ENCODE measurements at places on chromosomes 7 and 10. TPM values are rescaled to one million over a fixed set of nuclear protein-coding genes. Genes with fewer than 3 reads are reported as not detected.

Gene SP4
- total RNA-seq = 5.7 TPM

- no peak for DNase-seq
These were observed 2.1 kb upstream of the CREM start for GRCh38 chr10:35124540-35124939.

Gene ENTPD1
- 3.5 TPM for total RNA-seq

- no peak for DNase-seq
These were observed 137.6 kb downstream of the WDR11 start for GRCh38 chr10:120988751-120989150.

DNA sequence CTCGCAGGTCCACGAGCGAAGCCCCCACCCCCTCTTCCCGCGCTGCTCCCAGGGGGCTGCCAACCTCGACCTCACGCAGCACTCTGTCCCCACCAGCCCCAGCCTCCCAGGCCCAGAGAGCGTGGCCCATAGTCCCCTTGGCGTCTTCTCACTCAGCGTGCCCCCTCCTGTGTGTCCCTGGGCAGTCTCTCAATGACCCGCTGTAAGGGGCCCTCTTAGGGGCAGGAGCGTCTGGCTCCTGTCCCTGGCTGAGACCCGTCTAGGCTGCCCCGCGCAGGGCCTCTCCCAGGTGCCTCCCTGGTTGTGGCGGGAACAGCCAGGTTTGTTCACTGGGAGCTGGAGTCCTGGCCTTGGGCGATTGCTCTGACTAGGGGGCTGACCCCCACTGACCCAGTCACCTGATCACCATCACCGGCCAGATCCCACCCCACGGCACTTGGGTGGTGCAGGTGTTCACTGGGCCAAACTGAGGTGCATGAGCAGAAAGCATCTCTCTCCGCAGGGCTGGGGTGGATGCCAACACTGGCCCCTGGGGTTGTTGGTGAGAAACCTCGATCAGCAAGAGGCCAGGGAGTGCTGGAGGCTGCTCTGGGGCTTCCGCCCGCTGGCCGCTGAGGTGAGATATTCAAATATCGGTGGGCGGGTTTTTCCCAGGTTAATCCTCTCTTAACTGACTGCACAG lies 12.6 kb upstream of the WDFY4 start:
- DNase-seq = no peak

Gene FFAR4
- not detected for total RNA-seq

DNA sequence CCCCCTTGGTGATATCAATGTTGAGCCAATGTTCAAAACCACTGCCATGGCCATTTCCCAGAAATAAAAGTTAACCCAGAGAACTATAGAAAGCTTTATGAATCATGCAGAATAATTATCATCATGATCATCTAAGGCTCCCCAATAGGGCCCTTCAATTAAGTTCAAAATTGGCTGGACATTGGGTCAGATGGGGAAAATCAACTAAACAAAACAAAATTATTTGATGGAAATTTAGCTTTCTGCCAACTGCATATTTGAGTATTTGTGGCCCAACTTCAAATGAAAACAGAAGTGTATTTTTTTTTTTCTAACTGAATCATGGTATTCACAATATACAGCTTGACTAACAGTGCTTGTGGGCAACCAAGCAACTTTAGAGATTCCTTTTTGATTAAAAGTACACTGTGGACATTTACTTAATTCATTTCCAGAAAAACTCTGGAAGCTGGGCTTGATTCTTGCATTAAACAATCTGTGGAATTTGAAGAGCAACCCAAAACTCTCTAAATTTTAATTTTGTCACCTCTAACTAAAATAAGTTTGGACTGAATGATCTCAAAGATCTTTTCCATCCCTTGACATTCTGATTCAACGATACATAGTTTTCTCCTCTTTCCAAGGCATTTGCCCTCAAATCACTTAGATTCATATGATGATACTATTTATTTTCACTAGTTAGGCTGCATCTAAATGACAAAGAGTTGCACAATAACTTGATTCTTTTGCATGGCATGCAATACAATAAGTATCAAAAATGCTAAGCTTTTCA lies 203.2 kb downstream of the AHR start:
- DNase-seq = no peak
